Fibroblast of skin of back (primary cell): ENCODE measurements at places on chromosomes 6 and 20.

GRCh38 chr6:122005661-122006060 lies 393.8 kb upstream of the HSF2 start:
- peak; percentile 50 for DNase-seq

GRCh38 chr20:24488800-24489175 lies 19.4 kb downstream of the SYNDIG1 start:
- DNase-seq: no peak

DNA sequence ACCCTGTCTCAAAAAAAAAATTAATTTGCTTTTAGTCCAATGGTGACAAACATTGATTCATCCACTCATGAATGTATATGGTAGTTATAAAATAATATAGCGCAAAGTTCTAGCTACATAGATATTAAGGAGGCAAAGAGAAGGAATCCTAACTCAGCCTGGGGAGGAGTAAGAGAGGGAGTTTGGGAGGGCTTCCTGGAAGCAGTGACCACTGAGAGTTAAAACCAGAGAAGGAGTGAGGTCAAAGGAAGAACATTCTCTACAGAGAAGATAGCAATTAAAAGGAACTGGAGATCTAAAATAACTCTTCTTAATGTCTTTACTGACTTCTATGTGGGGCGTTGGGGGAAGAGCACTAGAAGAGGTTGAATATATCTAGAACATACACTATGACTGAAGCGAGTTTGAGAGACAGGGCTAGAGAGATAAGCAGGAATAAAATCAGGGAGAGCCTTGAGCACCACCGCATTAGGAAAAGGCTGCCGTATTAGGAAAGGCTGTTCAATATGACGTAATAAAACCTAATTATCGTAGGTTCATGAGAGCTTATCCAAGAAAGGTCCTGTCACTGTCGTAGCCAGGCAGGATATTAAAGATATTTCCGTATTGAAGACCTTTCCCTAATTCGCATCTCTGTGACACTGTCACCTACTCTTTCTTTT lies 81.8 kb upstream of the CNKSR3 start:
- DNase-seq: no peak

DNA sequence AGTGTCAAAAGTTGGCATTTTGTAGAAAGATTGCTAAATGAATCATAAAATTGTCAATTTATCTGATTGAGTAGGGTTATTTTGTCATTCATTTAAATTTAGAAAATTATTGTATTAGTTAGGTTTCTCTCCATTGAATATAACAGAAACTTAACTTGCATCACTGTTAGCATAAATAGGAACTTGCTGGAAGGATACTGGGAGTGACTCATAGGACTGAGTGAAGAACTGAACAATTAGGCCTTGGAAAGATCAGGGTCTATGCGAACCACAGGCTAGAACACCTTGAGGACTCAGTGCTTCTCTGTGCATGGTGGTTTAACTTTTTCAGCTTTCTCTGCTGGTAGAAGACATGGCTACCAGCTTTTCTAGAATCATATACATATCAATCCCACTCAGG lies 67.7 kb upstream of the IFNGR1 start:
- no peak for DNase-seq

GRCh38 chr6:2063547-2063946 lies 181.9 kb downstream of the GMDS start:
- DNase-seq: no peak

DNA sequence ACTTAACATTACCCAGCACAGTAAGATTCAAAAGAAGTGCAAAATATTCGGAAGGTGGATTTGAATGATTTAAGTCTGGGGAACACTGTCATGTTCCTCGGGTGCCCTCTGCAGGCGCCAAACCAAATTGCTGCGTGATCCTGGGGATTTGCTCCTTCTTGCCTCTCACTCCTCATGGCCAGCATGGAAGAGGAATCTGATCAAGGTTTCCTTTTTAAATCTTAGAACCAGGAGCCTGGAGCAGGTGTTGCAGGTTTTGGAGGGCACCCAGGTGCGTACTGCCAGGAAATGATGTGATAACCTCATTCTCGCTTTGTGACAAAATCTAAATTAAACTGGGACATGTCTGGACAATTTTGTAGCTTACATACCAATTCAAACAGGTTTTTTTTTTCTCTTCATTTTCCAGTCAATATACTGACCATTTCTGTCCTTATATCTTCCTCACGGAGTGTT lies 8.1 kb upstream of the PFDN4 start:
- peak; percentile 64 for DNase-seq

DNA sequence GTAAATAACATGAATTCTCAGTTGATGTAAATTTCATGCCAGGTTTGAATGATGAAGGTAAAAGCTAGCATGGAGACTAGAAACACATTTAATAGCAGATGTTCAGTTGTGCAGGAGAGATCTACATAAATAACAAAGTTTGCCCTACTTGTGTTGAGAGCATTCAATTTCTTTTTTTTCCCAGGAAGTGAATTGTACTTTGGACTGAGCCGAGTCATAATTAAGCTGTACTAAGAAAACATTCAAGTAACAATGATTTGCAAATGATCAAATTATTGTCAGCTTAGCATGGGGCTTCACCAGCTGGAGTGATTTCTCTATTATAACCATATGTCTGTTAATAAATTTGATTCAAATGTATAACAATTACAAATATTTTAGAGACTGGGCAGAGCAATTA lies 893.5 kb upstream of the MAP3K7 start:
- no peak for DNase-seq

GRCh38 chr6:39075010-39075686 lies 26.6 kb downstream of the GLP1R start:
- no peak for DNase-seq

- no peak for DNase-seq
Measured at GRCh38 chr20:9172851-9173250, 104.0 kb downstream of the PLCB4 start.

- no peak for DNase-seq
Measured at GRCh38 chr6:170063851-170064602, 226.9 kb downstream of the DLL1 start.

DNA sequence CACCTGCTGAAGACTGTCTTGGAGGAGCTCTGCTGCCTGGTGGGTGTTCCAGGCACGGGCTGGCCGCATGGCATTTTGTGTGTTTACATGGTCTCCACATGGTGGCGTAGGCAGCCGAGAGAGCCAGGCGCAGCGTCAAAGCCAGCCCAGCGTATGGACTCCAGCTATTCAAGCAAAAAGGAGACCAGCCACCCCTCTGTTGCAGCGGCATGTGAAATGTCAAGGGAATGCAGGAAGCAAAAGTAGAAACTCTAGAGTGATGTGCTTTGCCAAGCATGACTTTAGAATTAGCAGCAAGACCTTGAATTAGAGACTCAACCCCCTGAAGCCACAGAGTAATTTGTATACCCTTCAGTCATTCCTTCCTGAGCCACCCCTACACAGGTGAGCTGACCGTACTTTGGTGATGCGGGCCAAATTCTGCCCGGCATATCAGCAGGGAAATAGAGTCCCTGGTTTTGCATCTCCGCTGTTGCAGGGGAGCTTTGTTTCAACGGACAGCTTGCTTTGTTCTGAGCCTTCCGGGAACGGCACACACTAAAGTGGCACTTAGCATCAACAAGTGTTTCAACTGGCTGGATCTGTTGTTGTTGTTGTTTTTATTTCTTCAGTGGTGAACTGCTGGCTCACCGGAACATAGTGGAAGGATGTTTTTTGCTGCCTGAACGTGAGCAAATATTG lies 48.5 kb downstream of the FNDC1 start:
- DNase-seq: peak; percentile 48

- DNase-seq: peak; percentile 46
Measured at GRCh38 chr6:161694995-161695394, 421.1 kb upstream of the AGPAT4 start.

DNA sequence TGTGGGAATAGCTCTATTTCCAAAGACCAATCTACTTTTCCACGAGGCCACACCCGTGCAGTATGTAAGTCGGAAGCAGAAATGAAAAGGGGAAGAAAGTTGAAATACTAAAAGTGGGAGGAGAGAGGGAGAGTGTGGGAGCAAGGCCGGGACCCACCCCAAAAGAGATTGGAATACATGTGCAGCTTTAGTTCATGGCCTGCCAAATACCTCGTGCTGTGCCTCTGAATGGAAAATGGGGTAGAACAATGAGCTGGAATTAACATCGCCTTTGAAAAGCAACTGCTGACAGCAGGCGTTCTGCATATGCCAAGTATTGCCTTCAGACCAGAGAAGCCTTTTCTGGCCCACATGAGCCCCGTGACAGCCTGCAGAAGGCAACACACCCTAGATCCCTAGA lies 155.6 kb downstream of the CD83 start:
- no peak for DNase-seq

GRCh38 chr6:3163248-3163594 lies 5.9 kb upstream of the TUBB2A start:
- DNase-seq: no peak

- peak; percentile 73 for DNase-seq
Measured at GRCh38 chr20:50172347-50173013, 18.1 kb upstream of the CEBPB start.
